Left kidney (tissue), 8 donors: ENCODE measurements at places on chromosomes 6 and 20. TPM values are rescaled to one million over a fixed set of nuclear protein-coding genes. Genes with fewer than 3 reads are reported as not detected.

HRH3 gene
- polyA plus RNA-seq: 0.15 TPM

ALDH5A1 gene
- 31.9 TPM for polyA plus RNA-seq

SMOC2 gene
- polyA plus RNA-seq: 20.5 TPM

DTD1 gene
- polyA plus RNA-seq: 28.3 TPM

PRSS35 gene
- 44.3 TPM for polyA plus RNA-seq

DDR1 gene
- polyA plus RNA-seq: 167 TPM
